ENCODE measurements at places on chromosomes 1 and 21.
A peak's percentile ranks its signal among the peaks of the same experiment; 100 is the strongest.

DNA sequence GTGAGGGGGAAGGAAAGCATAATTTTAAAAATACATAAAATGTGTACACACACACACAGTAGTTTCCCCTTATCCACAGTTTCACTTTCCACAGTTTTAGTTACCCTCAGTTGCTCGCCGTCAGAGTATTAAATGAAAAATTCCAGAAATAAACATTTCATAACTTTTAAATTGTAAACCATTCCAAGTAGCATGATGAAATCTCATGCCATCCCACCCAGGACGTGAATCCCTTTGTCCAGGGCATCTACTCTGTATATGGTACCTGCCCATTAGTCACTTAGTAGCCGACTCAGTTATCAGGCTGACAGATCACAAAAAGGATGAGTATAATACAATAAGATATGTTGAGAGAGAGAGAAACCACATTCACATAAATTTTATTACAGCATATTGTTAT, 36.2 kb downstream of the EPS15 start:
- no peak for DNase-seq

DNA sequence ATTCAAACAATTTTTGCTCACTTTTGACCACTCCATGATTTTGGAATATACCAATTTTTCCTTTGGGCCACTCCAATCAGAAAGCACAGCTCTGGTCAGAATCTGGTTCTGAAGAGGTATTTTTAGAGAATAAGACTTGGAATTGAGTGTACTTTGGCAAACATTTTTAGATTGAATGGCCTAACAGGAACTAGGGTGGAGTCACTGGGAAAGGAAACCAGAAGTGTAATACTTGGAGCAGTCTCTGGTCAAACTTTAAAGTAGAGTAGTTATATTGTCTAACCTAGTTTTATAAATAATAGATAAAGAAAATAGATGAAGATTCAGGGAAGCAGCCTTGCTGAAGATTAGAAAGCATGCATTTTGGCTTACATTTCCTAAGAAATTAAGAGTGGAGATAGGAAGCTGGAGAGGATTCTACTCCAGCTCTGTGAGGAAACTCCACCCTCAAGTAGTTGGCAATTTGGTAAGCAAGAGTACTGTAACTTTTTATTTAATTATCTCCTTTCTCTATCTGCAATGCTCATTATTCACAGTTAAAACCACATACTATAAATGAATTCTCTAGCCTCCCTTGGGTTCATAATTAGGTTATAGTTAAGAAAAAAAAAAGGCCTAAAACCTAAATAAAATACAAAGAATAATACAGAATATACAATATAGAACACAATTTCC, 15.8 kb downstream of the STIL start:
- DNase-seq = no peak

GRCh38 chr21:20253261-20253660, 744.9 kb upstream of the NCAM2 start:
- no peak for DNase-seq

- no peak for DNase-seq
Measured at GRCh38 chr1:178371933-178372388, 124.8 kb downstream of the CLEC20A start.

DNA sequence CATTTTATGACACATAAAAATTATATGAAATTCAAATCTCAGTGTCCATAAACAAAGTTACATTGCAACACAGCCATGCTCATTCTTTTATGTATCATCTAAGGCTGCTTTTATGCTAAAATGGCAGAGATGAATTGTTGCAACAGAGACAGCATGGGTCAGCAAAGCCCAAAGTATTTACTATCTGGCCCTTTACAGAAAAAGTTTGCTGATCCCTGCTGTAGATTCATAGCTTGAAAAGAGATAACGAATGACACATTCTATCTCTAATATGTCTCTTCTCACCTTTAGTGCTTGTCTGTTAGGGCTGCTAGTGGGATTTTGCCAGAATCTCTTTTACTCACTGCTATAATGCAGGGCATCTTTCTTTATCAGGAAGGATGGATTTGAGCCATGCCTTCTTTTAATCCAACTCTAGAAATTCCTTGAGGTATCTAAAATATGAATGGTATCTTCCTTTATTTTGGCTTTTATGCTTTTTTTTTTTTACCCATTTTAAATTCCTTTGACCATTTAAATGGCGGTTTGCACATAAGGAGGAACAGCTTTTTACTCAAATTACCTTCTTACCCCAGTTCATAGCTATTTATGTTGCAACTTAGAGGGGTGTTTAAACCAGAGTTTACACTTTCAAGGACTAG, 598.2 kb downstream of the PLPP3 start:
- DNase-seq = no peak

- DNase-seq = peak; percentile 74
Measured at GRCh38 chr1:23100074-23100748, 68.4 kb downstream of the LUZP1 start.

DNA sequence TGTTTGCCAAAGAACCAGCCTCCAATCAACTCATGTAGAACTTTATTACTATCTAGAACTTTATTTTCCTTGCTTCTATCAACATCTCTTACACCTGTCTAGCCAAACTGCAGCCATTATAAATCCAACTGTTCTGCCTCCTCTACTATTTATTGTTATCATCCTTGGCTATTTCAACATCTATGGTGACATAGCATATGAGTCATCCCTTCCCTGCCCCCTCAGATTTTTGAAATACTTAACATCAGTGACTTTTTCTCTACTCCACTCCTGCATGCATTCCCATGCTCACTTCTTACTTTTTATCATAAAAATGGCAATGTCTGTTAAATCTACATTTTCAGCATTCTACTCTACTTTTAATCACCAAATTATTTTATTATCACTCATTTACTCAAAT, 544.9 kb upstream of the NEGR1 start:
- DNase-seq = no peak

DNA sequence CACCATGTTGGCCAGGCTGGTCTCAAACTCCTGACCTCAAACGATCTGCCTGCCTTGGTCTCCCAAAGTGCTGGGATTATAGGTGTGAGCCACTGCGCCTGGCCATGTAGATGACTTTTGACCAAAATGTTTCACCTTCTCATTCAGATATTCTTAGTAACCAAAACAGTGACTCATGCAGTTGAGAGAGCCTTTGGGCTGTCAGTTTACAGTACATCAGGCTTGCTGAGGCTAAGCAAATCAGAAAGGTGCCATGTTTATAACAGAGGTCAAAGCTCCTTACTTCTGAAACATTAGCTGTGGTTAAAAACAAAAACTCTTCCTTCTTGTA, 21.0 kb downstream of the CNIH4 start:
- no peak for DNase-seq

GRCh38 chr1:206693592-206693991, 8.9 kb downstream of the MAPKAPK2 start:
- no peak for DNase-seq

- no peak for DNase-seq
Measured at GRCh38 chr1:93669369-93669768, 12.3 kb downstream of the BCAR3 start.

DNA sequence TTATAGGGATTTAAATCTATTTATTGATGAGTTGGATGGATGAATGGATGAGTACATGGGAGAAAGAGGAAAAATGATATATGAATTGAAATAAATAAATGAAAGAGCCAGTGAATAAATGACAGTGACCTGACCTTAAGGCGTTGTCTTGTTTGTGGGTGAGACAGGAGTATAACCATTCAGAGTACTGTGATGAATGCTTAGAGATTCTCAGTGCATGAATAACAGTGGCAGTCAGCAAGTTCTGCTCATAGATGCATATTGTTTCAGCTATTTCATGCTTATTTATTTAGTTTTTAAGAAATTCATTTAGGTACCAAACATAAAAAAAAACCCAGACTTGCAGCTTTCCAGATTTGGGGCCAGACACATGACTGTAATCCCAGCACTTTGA, 116.4 kb downstream of the FGGY start:
- no peak for DNase-seq

DNA sequence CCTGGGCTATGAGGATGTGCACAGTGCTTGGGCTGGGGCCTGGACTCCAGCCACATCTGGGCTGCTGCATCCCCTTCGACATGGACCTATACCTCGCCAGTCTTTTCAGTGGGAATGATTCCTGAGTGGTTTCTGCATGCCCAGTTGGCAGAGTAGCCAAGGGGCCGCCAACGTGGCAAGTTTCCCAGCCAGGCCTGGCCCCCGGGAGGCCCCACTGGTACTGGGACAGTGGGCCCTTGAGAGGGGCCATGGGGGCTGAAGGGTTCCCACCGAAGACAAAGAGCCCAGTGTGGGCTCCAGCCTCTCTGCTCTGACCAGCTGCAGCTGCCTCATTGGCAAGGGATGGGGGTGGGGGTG, 15.4 kb downstream of the RAP1GAP start:
- DNase-seq = no peak

DNA sequence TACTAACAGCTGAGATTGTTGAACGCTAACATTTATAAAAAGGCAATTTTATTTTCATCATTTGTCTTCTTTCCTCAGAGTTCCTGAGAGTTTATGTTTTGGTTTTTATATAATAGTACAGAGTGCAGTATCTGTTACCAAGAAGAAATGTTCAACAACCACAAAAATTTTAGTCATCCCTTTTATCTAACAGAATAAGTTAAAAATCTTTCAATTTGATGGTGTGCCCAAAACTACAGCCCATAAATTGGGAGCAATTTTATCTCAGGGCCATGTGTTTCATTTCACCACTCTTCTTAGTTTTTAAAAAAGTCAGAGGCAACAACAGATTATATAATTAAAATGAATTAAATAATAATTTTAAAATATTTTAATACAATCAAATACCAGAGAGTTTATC, 37.1 kb downstream of the NEXN start:
- DNase-seq = no peak

DNA sequence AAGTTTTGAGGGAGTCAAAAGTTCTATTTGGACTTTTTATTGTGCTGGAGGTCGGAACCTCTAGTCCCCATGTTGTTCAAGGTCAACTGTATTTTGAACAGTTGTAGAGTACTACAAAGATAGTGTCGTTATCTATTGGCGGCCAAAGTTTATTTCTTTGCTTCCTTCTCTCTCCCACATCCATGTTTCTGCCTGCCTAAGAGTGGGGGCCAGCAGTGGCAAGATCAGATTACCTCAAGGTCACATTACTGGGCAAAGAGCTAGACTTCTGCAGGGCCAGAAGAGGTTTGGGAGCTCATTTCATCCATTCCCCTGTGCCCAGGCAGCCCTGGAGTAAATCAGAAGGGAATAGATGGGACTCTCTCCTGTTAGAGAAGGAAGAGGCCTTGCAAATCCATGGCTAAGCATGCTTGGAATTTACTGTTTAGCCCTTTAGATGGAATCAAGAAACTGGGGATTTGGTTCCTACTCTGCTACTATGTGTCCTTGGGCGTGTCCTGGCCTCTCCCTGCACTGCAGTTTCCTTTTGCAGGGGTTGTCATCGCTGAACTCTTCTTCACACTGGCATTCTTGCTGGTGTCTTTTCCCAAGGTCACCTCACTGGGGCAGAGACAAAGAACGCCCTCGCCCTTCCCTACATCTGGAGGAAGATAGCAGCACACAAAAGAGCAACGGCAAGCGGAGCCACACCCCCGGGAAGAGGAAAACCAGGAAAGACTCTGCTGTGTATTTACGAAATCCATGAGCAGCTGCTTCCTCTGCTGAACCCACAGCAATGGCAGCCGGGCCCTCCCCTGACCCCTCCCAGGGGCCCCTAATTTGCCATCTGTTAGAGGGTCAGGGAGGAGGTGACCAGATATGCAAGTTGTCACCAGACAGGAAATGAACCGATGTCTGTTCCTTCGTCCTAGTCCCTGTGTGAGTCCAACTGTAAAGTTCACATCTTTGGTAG, 73.3 kb downstream of the PLPP3 start:
- no peak for DNase-seq

GRCh38 chr1:12049616-12050015, 13.5 kb upstream of the TNFRSF8 start:
- DNase-seq = no peak

GRCh38 chr1:248804771-248805681, 20.7 kb downstream of the SH3BP5L start:
- DNase-seq = no peak

DNA sequence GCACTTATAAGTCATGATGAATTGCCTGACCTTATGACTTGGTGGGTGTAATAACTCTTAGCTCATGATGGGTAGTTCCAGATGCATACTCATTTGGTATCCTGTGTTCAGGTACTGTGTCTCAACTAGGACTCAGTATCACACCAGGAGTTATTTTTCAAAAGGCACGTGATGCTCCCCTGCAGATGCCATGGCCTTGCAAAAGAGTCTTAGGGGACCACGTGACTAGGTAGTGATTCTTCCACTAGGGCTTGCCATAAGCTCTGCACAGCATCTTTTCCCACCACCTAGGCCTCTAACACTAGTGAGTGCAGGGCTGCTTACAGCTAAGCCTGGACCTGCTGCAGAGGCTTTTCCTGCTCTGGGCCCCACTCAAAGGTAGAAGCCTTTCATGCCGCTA, 3.9 kb upstream of the FCAMR start:
- no peak for DNase-seq

- DNase-seq = no peak
Measured at GRCh38 chr1:75672108-75672507, 52.4 kb upstream of the ACADM start.

DNA sequence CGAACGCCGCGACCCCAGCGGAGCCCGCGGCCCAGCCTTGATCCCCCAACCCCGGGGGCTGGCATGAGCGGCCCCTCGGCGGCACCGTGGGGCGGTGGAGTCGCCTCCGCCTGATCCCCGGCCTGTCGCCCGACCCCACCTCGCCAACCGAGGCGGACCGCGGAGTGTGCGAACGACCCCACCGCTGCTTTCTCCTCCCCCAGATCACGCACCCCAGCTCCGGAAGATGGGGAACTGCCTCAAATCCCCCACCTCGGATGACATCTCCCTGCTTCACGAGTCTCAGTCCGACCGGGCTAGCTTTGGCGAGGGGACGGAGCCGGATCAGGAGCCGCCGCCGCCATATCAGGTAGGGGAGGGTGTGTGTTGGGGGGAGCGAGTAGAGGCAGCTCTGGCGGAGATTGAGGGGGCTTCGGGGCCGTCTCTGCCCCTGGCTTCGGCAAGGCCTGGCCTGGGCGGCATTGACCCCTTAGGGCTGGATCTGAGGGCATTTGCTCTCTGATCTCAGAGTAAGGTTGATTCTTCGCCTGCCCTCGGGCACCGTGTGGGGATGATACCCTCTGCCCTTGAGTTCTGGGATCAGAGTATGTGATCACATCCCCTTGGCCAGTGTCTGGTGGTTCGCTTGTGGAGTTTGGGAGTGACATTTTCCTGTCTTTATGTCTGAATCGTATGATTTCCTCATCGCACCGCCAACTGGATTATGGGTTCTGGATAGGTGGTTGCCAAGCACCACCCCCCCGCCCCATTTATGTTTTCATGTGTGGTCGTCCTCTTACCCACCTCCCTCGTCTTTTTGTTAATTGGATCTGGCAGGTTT, 668 bp downstream of the RNF11 start:
- DNase-seq = peak; percentile 67

Data from RWPE2 (cell line).